ENCODE measurements at places on chromosomes 11 and 22. TPM values are rescaled to one million over a fixed set of nuclear protein-coding genes. Genes with fewer than 3 reads are reported as not detected.
A peak's percentile ranks its signal among the peaks of the same experiment; 100 is the strongest.

- no peak for DNase-seq
Observed at GRCh38 chr22:38246692-38247091, 26.1 kb downstream of the TMEM184B start.

- no peak for DNase-seq
Observed at GRCh38 chr11:76629116-76629852, 41.3 kb downstream of the LRRC32 start.

SOX6 gene
- not detected for total RNA-seq

DNA sequence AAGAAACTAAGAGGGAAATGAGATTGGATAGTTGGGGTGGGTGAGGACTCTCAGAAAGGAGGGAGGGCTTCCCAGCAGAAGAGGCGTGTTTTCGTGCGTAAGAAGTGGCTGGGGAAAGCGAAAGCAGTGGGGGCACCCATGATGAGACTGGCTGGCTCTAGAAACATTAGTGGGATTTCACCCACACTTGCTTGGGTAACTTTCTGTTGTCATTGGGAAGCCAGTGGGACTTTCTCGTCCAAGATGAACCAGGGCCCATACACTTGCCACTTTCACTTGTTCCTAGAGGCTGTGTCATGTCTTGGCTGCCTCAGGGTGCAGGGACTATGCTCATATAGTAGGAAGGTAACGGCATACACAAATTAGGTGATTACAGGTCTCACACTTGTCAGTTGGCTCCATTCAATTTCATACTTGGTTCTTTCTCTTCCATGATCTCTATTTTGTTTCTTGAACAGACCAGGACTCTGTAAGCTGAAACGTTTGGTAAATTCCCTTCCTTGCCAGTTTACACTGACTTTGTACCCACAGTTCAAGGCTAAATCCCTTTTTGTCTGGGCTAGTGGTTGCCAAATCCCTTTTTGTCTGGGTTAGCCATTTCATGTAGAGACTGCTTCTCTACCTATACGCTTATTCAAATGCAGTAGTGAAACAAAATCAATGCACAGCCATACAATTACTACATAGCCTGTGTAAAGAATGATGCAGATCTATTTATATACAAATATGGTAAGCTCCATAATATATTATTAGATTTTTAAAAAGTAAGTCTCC lies 42.0 kb upstream of the CXCR5 start:
- DNase-seq = no peak

- DNase-seq = no peak
Observed at GRCh38 chr11:101003468-101003867, 126.1 kb downstream of the PGR start.

GRCh38 chr22:38872831-38873248 lies 824 bp upstream of the CBX6 start:
- DNase-seq = peak; percentile 19

FAM180B gene
- not detected for total RNA-seq

SLC25A18 gene
- 0.16 TPM for total RNA-seq

DNA sequence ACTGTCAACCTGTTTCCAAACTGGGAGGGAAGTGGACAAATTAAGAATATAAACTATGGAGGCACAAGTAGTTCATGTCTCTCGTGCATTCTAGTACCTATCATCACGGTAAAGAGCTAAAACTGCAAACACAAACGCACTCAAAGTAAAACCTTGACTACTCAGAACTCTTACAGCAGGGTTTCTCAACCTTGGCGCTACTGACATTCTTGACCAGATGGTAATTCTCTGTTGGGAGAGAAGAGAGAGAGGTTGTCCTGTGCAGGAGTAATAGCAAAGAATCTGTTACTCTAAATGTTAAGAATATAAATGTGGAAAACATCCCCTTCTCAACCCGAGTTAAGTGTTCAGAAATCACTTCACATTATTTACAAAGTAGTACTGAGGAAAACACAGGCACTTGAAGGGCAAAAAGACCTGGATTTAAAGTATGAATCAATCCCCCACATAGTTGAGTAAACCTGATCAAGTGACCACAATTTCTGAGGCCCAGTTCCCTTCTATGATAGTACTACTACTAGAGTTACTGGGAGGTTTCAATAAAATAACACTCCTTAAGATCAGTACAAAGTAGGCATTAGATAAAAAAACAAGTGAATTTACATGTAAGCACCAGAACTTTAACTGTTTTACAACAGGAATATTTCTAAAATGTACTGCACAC lies 73.1 kb upstream of the ARHGAP32 start:
- no peak for DNase-seq

- DNase-seq = no peak
Observed at GRCh38 chr11:78332174-78332866, 85.3 kb downstream of the GAB2 start.

DNA sequence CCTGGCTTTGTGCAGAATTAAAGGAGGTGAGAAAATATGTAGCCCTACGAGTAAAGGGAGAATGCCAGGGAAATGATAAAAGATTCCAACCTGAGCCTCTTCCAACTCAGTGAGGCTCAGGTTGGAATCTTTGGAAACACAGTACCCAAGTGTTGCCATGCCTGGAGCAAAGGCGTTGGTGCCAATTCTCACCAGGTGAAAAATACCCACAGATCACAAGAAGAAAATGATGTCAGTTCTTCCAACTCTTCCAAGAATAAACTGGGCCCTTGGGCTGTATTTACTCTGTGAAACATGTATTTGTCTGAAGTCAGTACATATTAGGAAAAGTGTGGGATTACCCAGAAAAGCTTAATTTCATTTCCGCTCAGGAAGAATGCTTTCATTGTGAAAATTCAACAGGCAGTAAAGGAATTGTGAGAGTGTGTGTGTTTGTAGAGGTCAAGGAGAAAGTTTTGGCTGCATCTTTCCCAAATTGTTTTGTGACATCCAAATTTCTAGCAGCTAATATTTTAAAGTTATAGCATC lies 235.3 kb upstream of the MPPED2 start:
- DNase-seq = no peak

BIK gene
- total RNA-seq = not detected

DNA sequence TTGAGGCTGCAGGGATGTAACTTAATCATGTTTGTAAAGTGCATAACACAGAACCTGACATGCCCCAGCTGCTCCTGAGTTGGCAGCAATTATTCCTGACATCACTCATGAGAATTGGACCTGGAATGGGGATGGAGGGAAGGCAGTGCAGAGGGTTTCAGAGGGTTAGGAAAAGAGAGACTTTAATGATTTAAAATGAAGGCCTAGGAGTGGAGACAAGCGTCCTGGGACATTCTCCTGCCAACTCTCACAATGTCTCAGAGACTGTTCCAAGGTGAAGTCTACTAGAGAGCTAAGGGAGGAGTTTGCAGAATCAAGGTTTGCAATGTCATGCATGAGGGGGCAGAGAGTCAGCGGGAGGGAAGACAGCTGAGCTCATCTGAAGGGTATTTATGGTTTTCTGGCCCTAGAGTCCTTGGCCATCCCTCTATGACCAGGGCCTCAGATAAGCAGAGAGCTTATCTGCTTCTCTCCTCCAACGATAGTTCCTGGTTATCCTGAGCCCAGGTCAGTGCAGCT lies 36.9 kb downstream of the GGTLC2 start:
- DNase-seq = peak; percentile 69
